Smooth muscle cell of the pulmonary artery (primary cell): ENCODE measurements at places on chromosomes 4 and X. TPM values are rescaled to one million over a fixed set of nuclear protein-coding genes. Genes with fewer than 3 reads are reported as not detected.

The DCX gene
- not detected in 2 replicates for total RNA-seq

The FRMPD4 gene
- 0.10 and 1.7 TPM in 2 replicates for total RNA-seq

The TEX13B gene
- total RNA-seq = not detected in 2 replicates

The NR3C2 gene
- total RNA-seq = 1.4 and 4.5 TPM in 2 replicates
